ENCODE measurements at places on chromosomes 12 and 14. TPM values are rescaled to one million over a fixed set of nuclear protein-coding genes. Genes with fewer than 3 reads are reported as not detected.

DNA sequence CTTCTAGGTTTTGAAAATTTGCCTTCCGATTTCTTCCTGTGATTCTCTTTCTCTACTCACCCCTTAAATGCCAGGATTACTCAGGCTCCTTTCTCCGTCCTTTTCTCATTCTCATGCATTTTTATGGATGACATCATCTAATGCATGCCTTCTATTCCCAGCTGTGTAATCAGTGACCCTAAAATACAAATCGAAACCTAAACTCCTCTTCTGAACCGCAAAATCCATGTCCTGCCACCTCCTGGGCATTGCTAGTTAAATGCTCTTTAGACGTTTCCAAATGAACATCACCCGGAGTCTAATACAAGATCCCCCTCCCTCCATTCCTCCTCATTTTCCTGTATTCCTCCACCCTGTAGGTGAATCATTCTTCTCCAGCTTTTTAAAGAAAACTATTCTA, 1703.1 kb upstream of the FLRT2 start:
- no peaks in the 10 kb centered on the region for H3K4me1 ChIP-seq
- no peak for DNase-seq
- H3K4me3 ChIP-seq: no peak overlapping the region
- H3K36me3 ChIP-seq: no peaks in the 10 kb centered on the region
- no peaks in the 10 kb centered on the region for H3K27me3 ChIP-seq

Gene STON2
- total RNA-seq: 52.5 TPM

Gene DIO2
- total RNA-seq: 3.3 TPM

- H3K27me3 ChIP-seq: peaks cover 4% of the 10 kb centered on the region
- no peaks in the 10 kb centered on the region for H3K4me1 ChIP-seq
- H3K36me3 ChIP-seq: no peaks in the 10 kb centered on the region
- H3K4me3 ChIP-seq: no peak overlapping the region
- no peak overlapping the region for H3K27ac ChIP-seq
Observed at GRCh38 chr12:5220835-5221234, 177.2 kb downstream of the KCNA5 start.

DNA sequence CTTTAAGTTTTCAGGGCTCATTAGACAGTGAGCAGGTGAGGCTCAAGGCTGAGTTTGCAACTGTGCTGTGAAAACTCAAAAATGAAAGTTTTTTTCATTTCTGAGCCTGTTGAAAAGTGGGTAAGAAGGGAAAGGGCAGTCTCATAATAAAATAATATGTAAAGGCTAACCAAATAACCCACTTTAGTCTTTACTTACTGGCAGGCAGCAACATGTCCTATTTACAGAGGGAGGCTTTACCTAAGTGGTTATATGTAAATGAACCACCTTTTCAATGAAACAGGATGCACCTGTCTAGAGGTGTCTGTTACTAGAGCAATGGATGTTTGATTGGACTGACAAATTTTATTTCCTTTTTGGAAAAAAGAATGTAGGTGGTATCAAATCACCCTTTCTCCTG, 158.0 kb downstream of the ETV6 start:
- no peaks in the 10 kb centered on the region for H3K27me3 ChIP-seq
